ENCODE measurements at places on chromosomes 6 and 20. TPM values are rescaled to one million over a fixed set of nuclear protein-coding genes. Genes with fewer than 3 reads are reported as not detected.

The SYCP2L gene
- 0.71 TPM for total RNA-seq

The B4GALT5 gene
- 19.0 TPM for total RNA-seq

The RSPH9 gene
- 0.09 TPM for total RNA-seq

The OTOR gene
- total RNA-seq, result not detected

The BIRC7 gene
- total RNA-seq, result 0.51 TPM

The CD83 gene
- 8.9 TPM for total RNA-seq

DNA sequence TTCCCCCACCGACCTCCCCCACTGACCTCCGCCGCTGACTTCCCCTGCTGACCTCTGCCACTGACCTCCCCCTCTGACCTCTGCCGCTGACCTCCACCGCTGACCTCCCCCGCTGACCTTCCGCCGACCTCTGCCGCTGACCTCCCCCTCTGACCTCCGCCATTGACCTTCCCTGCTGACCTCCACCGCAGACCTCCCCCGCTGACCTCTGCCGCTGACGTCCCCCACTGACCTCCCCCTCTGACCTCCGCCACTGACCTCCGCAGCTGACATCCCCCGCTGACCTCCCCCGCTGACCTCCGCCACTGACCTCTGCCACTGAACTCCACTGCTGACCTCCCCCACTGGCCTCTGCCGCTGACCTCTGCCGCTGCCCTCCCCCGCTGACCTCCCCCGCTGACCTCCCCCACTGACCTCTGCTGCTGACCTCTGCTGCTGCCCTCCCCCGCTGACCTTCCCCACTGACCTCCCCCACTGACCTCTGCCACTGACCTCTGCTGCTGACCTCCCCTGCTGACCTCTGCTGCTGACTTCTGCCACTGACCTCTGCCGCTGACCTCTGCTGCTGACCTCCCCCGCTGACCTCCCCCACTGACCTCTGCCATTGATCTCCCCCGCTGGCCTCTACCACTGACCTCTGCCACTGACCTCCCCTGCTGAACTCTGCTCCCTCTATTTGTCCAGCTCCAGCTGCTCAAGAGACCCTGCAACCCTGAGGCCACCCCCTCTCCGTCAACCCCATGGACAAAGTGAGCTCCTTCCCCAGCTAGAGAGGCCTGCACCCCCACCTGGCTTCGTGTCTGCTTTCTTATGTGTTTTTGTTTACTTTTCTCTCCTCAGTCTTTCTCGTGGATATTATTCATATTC, 91.4 kb upstream of the AFDN start:
- no peak for DNase-seq

DNA sequence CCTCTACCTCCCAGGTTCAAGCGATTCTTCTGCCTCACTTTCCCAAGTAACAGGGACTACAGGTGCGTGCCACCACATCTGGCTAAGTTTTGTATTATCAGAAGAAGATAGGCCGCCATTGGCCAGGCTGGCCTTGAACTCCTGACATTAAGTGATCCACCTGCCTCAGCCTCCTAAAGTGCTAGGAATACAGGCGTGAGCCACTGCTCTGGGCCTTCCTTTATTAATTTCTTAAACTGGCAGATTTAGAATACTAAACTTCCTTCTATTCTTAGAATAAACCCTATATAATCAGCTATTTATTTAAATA, 86.6 kb downstream of the HFE start:
- no peak for DNase-seq

DNA sequence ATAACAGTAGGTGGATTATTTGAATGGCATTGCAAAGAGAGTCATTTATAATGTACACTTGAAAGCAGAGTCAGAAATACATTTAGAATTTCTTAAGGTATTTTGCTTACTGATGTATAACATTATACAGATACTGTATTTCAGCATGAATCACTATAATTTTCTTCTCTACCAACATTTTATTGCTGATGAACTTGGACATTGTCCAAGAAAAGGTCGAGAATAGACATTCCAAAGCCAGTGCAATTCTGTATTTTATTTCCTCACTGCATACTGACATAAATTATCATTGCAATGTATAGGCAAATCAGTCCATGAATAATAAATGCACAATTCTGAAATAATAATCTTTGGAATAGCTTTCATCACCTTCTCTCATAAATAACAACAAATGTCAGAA, 1420.0 kb upstream of the EYS start:
- no peak for DNase-seq

DNA sequence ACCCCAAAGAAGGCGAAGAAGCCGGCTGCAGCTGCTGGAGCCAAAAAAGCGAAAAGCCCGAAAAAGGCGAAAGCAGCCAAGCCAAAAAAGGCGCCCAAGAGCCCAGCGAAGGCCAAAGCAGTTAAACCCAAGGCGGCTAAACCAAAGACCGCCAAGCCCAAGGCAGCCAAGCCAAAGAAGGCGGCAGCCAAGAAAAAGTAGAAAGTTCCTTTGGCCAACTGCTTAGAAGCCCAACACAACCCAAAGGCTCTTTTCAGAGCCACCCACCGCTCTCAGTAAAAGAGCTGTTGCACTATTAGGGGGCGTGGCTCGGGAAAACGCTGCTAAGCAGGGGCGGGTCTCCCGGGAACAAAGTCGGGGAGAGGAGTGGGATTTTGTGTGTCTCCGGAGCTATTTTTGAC, 69.6 kb downstream of the HFE start:
- no peak for DNase-seq

GRCh38 chr6:26016245-26016962, 53.8 kb downstream of the TRIM38 start:
- DNase-seq, result no peak

GRCh38 chr6:157879873-157880254, 56.8 kb downstream of the SNX9 start:
- no peak for DNase-seq

DNA sequence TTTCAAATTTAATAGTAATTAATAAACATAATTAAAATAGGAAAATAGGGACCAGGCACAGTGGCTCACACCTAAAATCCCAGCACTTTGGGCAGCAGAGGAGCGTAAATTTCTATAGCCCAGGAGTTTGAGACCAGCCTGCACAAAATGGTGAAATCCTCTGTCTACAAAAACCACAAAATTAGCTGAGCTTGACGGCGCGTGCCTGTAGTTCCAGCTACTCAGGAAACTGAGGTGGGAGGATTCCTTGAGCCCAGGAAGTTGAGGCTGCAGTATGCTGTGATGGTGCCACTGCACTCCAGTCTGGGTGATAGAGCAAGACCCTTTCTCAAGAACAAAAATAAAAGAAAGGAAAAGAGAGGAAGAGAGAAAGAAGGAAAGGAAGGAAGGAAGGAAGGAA, 1387.0 kb upstream of the ADGRB3 start:
- DNase-seq, result no peak

DNA sequence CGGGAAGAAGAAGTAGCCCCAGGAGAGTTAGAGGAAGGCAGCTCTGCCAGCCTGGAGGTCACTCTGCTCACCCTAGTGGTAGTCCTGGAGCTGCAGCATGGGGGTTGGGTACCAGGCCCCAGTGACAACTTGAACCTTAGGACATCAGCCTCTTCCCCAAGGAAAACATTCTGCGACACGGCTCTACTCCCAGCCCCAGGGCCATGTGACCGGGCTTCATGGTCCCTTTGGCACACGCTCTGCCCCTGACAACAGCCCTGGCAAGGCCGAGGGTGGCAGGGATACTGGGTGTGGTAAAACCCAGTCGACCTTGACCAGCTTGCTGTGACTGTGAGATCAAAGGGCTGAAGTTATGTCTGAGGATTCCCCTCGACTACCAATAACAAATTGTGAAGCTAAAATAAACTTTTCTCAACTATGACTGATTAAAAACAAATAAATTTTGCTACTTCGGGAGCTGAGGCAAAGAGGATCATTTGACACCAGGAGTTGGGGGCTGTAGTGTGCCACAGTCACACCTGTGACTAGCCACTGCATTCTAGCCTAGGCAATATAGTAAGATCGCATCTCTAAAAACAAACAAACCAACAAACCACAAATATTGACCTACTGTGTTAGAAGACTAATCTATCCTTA, 24.4 kb upstream of the ARID1B start:
- DNase-seq, result no peak

DNA sequence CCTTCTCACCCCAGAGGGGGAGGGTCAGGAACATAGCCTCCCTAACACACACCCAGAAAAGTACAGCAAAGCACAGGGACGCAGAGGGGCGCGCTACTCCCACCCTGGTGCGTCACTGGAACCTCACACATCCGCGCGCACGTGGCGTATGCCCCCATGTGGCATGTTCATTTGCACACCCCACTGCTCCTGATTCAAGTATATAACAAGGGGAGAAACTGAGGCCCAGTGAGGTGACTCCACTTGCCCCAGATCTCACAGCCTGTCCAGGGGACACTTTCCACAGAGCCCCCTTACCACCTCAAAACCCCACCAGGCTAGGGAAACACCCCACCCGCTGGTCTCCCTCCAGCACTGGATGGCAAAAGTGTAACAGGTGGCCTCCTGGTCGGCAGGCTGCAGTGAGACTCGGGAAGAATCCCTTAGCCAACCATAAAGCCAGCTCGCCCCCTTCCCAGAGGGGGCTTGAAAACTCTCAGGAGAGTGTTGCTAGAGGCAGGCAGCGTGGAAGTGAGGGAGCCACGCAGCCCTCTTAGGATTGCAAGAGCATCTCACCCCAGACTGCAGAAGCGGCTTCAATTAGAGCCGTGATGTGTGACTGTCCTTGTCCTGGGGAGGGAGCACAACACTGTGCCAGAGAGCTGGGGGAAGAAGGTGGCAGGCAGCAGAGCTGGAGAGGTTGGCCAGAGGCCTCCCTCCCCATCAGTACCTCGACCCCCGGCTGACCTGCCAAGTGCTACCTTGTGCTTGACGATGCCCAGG, at the start of gene GRM4:
Gene GRM4, minus strand, starts transcription at position 67 of the 762 bp plus-strand sequence. CDS start 12,591 bp downstream, outside the sequence.
- DNase-seq, result no peak

DNA sequence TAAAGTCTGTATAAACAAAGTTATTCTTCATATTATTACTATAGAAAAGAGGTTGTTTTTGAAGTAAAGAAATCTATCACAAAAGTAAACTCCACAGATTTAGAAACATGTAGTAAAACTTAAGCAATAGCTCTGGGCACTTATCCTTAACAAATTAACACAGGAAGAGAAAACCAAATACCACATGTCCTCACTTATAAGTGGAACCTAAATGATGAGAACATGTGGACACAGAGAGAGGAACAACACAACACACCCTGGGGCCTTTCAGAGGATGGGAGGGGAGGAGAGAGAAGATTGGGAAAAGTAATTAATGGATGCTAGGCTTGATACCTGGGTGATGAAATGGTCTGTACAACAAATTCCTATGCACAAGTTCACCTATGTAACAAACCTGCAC, 57.2 kb downstream of the C6orf58 start:
- no peak for DNase-seq

GRCh38 chr6:1416191-1416760, 26.9 kb downstream of the FOXF2 start:
- no peak for DNase-seq
